MV-4-11 (cell line): ENCODE measurements at places on chromosomes 7 and 10.

DNA sequence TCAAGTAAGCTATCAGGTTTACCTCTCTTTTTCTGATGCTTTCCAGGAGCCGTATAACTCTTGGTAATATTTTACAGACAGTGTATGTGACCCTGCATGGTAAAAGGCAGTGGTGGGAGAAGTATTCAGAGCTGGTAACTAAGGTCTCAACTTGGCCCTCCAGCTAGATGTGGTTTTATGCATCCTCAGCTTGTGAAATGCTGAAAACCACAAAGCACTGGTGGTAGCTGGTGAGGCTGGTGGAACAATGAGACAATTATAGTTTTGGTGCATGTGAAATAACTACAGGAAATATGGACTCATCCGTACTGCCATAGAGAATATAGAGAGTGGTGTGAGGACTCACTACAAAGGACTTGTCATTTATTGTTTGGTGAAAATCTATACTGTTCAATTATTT, 383.0 kb upstream of the PCDH15 start:
- DNase-seq, result peak; percentile 94

DNA sequence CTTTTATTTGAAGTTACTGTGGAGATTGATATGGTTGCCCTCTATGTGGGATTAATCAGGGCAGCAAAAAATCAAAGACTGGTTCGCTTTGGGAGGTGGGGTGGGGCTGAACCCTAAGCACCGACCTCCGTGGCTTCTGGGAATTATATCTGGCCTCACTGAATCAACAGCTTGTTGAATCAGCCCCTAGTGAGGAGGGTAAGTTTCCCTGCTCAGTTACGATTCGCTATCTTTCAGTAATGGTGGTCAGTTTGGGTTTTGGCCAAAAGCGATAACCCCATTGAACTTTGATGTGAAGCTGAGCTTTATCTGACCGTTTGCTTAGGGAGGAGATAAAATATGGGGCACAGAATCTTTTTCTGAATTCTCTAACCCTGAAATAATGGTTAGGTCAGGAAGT, 16.6 kb upstream of the ARPC1A start:
- no peak for DNase-seq

- no peak for DNase-seq
These were observed 5.8 kb downstream of the CPA4 start for GRCh38 chr7:130298544-130299326.

DNA sequence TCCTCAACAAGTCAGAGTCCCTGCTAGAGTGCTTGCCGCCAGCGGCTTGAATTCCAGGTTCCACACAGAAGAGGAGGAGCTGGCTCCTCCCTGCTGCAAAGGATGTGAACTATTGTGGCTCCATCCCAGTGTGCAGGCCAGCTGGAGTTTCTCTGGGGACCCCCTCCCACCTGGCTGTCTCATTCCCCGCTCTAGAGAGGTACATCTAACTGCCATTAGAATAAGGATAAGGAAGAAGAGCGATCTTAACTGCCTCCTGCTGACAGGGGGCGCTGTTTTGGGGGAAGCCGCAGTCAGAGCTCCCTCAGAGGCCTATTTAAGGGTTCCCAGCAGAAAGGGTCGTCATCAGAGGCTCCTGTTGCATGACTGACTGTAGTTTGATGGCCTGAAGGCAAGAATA, 40.8 kb upstream of the HECW1 start:
- DNase-seq, result peak; percentile 1

GRCh38 chr10:96663797-96664196, 56.5 kb downstream of the PIK3AP1 start:
- no peak for DNase-seq

DNA sequence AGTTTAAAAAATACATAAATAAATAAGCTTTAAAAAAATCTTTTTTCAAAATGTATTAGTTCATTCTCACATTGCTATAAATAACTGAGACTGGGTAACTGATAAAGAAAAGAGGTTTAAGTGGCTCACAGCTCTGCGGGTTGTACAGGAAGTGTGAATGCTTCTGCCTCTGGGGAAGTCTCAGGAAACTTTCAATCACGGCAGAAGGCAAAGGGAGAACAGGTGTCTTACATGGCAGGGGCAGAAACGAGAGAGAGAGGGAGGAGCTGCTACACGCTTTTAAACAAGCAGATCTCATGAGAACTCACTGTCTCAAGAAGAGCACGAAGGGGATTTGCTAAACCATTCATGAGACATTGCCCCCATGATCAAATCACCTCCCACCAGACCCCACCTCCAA, 114.6 kb downstream of the DNAJC1 start:
- DNase-seq, result peak; percentile 7

- DNase-seq, result no peak
These were observed 32.4 kb downstream of the CXCL12 start for GRCh38 chr10:44352316-44353127.

GRCh38 chr10:33094263-33095051, 136.4 kb upstream of the ITGB1 start:
- DNase-seq, result no peak

DNA sequence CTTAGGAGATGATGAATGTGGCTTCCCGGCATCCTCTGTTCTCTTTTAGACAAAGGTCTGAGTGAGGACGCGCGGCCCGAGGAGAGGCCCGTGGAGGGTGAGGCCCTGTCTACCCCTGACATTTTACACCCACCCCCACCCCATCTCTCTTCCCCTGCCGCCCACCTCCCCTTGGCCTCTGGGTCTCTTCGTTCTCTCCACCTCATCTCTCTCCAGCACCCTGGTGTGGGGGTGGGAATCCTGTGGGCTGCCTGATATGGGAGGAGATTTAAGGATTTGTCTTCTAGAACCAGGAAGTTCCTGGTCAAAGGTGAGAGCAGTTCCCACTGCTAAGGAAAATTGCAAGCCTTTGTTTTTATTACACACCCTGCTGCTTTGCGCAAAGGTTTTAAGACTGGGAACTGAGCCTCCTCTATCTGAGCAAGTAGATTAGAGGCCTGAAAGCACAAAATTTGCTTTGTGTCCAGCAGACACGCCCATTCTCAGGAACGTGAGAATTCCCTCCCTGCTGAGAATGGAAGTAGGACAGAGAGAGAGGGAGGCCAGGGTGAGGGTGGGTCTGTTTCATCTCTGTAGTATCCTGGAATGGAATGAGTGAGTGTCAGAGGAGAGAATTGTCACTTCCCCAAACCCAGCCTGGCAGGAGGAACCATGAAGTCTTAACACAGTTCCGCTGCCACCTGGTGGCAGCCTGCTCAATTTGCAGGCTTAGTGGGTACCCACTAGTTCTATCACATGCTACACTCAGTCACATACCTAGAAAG, 91.2 kb downstream of the GTF2IRD1 start:
- peak; percentile 89 for DNase-seq

GRCh38 chr10:120156614-120157274, 264.2 kb downstream of the SEC23IP start:
- DNase-seq, result no peak
